ENCODE measurements at places on chromosomes 2 and 18.

- no peak for DNase-seq
Observed at GRCh38 chr2:172953970-172954852, 121.4 kb upstream of the MAP3K20 start.

DNA sequence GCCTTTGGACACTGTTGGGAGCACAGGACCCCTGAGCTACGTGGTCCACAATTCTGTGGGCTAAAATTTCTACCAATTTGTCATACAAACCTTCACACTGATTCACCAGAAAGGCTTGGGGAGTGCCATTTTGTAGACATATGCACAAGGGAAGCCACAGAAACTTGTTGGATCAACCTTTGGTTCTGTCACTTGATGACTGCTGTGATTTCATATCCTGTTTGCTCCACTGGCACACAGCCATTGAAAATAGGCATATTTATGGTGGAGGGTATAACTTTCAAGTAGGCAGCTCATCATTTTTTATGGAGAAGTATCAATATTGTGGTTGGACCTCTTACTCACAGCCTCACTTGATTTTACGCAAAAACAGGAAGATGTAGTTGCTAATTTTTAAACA, 10.5 kb downstream of the NAPG start:
- no peak for DNase-seq

DNA sequence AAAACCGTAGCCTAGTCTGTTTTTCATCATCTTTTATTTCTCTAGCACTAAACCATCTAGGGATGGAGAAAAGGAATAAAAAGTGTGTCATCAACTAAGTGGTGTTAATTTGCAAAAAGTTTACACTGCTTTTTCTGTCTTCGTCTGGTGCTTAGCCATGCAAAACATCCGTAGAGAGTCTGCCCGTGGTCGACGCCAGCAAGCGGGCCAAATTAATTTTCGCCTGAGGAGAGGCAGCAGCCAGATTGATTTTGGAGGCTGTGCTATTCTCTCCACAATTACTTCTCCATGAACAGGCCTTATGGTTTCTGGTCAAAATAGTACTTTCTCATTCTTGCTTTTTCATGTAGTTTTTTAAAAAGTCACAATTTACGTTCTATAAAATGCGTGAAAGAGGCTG, 46.3 kb downstream of the TNFRSF11A start:
- DNase-seq: no peak

DNA sequence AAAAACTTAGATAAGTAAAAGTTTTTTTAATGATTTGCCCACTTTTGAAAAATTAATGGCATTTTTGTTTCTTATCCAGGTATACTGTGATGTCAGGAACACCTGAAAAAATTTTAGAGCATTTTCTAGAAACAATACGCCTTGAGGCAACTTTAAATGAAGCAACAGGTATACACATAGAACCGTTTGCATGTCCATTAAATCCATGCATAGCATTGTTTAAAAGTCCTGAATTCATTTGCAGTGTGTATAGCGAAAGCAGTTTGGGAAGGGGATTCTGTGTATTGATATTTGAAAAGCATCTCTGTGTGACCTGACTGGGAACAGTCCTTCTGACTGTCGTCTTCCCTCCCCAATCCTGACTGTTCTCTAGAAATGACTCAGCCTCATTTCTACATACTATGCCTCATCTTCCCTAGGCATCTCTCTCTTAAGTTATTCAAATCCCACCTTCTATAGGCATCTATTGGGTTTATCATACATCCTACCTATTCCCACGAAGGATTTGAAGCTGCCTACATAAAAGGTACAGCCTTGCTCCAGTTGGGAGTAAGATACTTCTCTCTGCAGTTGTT, 79.2 kb upstream of the MAP3K20 start:
- no peak for DNase-seq

- DNase-seq: no peak
Observed at GRCh38 chr2:144495227-144496091, 24.5 kb downstream of the ZEB2 start.

- DNase-seq: no peak
Observed at GRCh38 chr18:34220081-34220815, 4.5 kb downstream of the NOL4 start.

DNA sequence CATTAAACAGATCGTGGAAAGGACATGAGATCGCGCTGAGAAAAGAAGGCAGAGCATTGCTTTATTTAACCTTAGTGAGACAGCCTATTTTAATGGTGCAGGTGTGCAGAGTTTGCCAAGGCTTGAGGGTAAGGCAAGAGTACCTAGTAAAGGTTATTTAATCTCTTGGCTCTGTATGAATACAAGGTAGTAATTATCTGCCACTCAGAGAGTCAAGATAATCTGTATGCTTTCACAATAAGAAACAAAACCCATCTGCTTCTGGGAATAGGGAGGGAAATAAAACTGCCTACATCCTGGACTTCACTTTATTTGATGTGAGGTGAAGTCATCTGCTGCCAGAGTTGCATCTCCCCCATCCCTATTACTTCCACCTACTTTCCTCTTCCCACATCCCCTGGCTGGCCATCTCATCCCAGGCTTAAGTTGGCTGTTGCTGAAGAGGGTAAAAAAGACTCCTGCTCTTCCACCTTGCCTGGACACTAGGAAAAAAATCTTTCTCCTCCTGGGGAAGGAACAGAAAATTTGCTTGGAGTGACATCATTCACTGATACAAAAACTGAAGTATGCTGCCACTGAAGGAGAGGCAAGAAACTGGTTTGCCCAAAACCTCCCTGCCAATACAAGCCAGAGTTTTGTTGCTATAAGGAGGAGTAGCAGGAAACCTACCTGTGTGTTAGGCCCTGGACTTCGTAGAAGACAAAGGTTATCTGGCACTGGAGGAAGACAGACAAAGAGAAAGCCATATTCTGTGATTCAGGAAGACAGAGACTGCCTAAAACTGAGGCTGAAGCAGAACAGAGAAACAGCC, 35.8 kb upstream of the ARHGAP25 start:
- DNase-seq: no peak

GRCh38 chr18:58669731-58670378, 1.4 kb upstream of the MALT1 start:
- no peak for DNase-seq

DNA sequence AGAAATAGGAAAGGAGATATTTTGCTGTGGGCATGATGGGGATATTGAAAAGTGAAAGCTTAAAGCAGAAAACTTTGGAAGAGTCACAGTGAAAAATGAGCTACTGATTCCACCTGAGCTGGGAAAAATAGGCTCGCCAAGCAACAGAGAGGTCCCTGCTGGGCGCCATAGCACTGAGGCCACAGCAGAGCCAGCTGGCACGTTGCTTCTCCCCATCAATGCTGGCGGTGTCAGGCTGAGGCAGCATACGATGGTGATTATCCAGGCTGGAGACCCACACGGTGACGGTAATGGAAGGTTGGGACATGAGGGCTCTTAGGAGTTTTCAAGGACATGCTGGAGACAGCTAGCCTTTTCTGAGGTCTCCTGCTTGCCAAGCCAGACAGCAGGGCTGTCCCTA, 25.8 kb upstream of the DTNB start:
- DNase-seq: no peak

GRCh38 chr2:29923110-29923721, 1.8 kb upstream of the ALK start:
- no peak for DNase-seq

- DNase-seq: no peak
Observed at GRCh38 chr18:12254820-12255511, 805 bp downstream of the CIDEA start.

GRCh38 chr18:58608216-58608615, 20.7 kb downstream of the ALPK2 start:
- DNase-seq: no peak

DNA sequence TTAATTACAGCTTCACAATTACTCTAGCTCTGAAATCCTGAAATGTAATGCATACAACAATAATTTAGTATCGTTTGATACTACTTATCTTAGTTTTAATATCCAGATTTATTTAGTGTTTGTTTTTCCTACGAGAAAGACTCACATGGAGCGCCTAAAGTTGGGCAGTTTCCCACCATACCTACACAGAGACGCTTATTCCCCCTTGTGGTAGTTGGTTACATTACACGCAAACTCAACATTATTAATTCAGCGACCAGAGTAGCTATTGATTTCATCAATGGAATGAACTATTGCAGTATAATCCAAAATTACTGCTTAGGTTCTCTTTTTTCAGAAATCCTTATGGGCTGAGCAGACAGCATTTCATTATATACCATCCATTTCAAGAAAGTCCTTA, 164.0 kb upstream of the REG3G start:
- DNase-seq: no peak

DNA sequence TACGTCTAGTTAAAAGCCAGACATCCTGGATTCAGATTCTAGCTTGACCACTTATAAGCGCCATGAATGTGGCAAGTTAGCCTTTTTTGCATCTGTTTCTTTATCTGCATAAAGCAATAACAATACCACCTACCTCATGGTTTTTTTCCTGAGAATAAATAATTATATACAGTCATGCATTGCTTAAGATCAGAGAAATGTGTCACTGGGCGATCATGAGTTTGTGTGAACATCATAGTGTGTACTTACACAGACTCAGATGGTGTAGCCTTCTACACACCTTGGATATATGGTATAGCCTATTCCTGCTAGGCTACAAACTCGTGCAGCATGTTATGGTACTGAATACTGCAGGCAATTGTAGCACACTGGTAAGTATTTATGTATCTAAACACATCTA, 84.7 kb upstream of the PELI1 start:
- no peak for DNase-seq

DNA sequence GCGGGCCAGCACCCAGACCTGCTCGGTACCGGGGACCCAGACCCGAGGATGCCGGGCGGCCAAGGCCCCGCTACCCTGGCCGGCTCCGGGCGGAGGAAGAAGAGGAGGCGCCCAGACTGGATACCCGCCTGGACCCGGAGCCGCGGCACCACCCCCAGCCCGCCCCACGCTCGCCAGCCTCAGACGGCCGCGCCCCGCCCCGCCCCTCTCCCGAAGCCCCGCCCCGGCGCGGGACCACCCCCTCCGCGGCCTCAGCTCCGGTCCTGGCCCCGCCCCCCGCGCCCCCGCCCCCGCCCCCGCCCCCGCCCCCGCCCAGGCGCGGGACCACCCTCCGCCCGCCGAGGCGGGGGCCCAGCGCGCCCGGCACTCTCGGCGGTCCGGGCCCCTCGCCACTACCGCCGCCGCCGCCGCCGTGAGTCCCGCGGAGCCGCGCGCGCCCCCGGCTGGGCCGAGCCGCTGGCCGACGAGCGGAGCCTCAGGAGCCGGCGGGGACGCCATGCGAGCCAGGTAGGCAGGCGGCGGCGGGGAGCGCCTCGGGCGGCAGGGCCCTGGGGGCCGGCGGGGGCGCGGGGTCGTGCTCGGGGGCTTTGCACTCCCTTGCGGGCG, at the start of gene SH3BP4:
Gene SH3BP4, plus strand, starts transcription at position 354 of the 606 bp plus-strand sequence. CDS start 82,986 bp downstream, outside the sequence.
- no peak for DNase-seq

GRCh38 chr2:14656146-14656545, 23.6 kb downstream of the LRATD1 start:
- no peak for DNase-seq

GRCh38 chr2:122139739-122140420, 384.4 kb downstream of the TSN start:
- DNase-seq: no peak

DNA sequence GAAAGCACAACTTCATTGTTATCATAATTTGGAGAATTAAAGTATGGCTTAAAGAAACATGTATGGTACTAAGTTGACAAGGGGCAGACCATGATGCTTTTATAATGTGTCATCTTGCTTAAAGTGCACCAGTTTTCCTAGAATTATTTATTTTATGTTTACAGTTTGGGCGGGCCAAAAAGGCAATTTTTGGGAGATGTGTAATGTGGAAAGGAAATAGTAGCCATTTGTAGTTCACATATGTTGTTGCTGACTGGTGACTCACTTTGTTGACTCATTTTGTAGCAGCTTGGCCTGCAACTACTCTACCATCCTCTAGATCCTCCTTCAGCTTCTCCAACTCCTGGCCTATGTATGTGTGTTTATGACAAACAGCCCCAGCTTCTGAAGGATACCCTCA, 7.7 kb downstream of the ZSCAN30 start:
- no peak for DNase-seq

DNA sequence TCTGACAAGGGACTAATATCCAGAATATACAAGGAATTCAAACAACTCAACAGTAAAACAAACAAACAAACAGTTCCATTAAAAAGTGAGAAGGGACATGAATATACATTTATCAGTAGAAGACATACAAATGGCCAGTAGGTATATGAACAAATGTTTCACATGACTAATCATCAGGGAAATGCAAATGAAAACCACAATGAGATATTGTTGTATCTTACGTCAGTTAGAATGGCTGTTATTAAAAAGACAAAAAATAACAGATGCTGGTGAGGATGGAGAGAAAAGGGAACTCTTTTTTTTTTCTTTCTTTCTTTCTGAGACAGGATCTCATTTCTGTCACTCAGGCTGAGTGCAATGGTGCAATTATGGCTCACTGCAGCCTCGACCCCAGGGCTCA, 175.5 kb downstream of the CAMKMT start:
- no peak for DNase-seq

DNA sequence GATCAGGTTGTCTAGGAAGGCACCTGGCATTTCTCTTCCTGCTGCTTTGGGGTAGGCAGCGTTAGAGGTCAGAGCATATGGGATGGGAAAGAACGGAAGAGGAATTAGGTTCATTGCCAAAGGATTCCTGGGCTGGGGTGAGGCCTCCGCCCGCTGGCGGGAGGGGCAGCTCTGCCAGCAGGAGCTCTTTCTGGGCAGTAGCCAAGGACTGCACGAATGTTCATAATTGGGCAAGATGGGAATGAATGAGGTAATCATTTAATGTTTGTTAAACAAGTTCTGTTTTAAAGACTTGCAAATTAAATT, 253.9 kb downstream of the AGAP1 start:
- DNase-seq: no peak

- DNase-seq: no peak
Observed at GRCh38 chr18:79902640-79903039, 48.8 kb downstream of the SLC66A2 start.

- no peak for DNase-seq
Observed at GRCh38 chr18:74513883-74514205, 17.7 kb downstream of the CNDP2 start.

- DNase-seq: no peak
Observed at GRCh38 chr2:147232225-147232669, 612.6 kb upstream of the ACVR2A start.

DNA sequence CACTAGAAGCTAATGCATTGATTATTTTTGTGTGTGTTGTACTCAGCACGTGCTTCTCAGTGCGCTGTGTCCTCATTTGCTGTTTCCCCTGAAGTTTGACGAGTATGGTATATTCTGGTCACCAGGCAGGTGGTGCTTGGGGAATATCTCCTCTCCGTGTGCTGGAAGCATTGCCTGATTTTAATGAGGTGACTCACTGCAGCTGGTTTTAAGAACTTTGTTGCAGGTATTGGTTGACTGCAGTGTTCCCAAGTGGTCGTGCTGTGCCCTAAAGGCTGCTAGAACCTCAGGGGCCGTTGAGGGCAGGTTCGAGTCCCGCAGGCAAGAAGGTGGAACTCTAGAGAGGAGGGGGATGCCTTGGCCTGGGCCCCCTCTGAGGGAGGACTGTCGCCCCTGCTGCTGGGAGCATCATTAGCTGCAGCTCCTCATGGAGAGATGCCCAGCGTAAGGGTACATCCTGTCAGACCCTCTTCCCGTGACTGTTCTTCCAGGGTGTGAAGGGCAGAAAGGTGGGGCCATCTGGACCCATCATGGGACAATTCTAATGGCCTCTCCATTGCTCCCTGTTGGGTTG, 82.6 kb downstream of the AGAP1 start:
- DNase-seq: no peak

- DNase-seq: no peak
Observed at GRCh38 chr2:40144022-40144421, 307.9 kb downstream of the SLC8A1 start.
